ENCODE measurements at places on chromosomes 16 and 17.

GRCh38 chr16:72110662-72111615 is 17.3 kb downstream of the DHX38 start:
- no peak for DNase-seq

DNA sequence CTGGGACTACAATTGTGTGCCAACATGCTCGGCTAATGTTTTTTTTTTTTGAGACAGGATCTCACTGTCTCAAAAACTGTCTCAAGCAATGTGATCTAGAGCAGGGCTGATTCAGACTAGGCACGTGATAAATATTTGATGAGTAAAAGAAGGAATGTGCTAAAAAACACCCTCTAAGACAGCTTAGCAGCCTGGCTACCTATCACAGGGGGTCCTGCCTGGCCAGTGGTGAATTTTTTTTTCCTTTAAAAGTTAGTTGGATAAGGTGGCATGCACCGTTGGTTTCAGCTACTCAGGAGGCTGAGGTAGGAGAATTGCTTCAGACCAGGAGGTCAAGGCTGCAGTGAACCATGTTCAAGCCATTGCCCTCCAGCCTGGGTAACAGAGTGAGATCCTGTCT is 14.8 kb upstream of the GPATCH8 start:
- DNase-seq, result no peak

GRCh38 chr17:48293319-48294019 is 136.5 kb downstream of the SKAP1 start:
- DNase-seq, result no peak

GRCh38 chr17:17419631-17420030 is 57.2 kb upstream of the MED9 start:
- DNase-seq, result no peak

- no peak for DNase-seq
These were observed 90.6 kb upstream of the CDH5 start for GRCh38 chr16:66275775-66276428.

DNA sequence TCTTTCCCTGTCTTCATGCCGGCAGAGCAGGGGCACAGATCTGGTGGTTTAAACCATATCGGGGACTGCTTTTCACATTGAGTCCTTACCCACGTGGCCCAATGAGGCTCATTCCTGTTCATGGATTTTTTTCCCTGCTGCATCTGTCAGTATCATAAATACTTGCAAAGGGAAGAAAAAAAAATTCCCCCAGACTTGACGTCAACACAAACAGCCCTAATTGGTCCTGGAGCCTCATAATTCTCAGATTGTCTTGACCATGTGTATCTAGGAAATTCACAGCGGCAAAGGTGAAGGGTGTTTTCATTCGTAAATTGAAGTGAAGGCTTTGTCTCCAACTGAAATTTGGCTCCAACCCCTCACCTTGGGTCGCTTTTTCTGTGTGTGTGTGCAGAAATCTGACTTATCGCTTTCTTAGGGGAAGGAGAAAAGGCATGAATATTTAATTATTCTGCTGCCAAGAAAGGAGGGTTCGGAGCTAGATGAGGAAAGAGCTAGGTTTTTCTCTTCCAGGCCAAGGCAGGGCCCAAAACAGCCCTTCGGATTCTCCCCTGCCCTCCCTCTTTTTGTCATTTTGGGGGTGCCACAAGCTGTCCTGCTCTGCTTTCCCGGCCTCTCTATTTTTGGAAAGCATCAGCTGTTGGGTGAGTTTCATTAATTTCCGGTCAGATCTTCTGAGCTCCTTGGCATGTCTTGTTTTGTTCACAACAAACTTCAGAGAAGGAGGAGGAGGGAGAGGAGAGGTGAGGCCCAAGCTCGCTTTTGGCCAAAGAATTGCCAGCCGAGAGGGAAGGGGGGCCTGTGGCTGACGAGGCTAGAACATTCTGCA is 17.8 kb upstream of the CIBAR2 start:
- no peak for DNase-seq

- no peak for DNase-seq
These were observed 143.3 kb downstream of the PARN start for GRCh38 chr16:14486520-14487303.

DNA sequence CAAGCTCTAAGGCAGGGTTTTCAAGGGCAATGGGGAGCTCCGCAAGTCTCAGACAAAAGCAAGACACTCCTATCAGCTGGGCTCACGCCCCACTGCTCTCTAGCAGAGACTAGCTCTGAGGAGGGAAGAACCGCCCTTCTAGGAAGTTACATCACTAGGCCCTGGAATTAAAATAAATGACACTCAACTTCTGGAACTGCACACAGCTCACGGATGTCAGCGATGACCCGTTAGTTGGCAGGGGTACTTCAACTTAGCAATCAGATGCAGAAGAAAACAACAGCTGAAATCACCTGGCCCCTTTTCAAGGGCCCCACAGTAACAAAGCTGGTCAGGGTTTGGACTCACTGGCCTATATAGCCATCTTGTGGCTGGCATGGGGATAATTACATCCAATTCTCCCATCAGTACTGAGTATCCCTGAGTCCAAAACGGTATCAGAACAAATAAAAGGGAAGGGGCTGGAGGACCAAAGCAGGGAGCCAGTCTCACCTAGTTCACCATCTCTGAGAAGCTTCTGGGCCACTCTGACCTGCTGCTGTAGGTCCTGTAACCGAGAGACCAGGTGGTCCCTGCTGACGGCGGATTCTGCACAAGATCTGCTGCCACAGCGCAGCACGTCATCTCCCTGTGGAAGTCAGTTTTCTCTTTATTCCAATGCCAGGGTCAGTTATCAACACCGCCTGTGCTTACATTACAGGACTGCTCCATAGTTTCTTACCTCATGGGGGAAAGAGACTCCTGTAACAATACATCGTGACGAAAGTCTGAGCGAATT is 22.2 kb downstream of the SERPINF1 start:
- DNase-seq, result no peak

GRCh38 chr16:84495506-84495905 is 9.0 kb downstream of the MEAK7 start:
- no peak for DNase-seq

DNA sequence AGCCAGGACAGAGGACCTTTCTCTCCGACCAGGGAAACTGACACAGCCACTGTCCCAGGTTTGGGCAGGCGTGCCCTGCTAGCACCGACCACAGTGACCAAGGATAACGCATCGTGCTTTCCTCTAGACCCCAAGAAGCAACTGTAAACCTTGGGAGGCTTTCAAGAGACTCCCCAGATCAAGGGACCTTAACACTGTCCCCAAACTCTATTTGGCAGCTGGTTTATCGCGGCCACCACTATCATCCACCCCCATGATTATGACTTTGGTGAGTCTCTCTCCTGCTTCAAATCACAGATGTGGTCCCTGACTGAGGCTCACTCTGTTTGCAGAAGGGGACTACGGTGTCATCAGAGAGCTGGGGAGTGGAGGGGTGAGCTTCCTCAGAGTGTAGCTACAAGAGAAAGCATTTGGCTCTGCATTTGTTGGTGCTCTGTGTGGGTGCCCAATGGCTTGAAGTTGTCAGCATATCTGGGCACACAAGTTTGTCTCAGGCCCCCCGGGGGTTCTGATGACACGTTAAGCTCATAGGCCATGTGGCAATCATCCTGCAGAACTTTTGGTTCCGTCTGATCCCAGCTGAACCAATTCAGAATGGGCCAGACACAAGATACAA is 408.0 kb downstream of the SLC39A11 start:
- DNase-seq, result no peak

DNA sequence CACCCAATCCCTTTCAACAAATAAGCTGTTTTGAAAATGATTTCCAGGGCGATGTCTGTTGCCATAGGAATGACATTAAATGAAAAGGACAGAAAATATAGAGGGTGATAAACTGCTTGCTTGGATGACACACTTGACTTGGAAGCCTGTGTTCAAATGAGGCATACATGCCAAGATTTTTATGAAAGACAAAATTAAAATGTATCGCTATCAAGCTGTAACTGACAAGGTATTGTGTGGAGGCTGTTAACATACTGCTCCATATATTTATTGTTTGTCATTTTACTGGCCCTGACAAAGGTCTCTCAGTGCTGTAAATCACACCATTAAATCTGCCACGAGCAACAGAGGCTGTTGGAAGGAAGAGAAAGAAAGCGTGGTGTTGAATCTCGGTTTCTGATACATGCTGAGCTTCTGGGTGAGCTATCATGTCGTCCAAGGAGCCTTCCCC is 456.2 kb upstream of the SALL1 start:
- no peak for DNase-seq

DNA sequence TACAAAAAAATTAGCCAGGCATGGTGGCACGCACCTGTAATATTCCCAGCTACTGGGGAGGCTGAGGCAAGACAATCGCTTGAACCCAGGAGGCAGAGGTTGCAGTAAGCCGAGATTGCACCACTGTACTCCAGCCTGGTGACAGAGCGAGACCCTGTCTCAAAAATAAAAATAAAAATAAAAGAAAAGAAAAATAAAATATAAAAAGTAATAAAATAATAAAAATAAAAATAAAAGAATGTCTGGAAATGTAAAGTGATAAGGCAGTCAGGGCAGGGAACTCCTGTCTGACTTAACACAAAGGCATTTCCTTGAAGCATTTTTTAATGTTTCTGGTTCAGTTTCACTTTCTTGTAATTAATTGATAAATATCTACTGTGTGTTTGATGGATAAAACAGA is 34.7 kb upstream of the DNAJA2 start:
- no peak for DNase-seq

- no peak for DNase-seq
These were observed 5.2 kb upstream of the AATF start for GRCh38 chr17:36943250-36944191.

DNA sequence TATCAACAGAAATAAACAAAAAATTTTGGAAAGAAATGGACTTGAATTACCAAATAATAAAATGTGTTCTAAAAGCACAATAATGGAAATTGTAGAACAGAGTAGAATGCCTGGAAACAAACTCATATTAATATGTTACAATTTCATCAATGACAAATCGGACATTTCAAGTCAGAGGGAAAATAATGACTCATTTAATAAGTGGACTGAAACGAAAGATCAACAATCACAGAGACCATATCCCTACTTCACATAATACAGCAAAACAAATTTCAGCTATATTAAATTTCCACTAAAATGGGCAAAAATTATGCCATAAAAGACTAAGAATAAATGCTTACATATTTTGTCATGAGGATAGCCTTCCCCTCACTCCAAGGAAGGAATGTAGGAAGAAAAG is 25.7 kb downstream of the CDYL2 start:
- DNase-seq, result no peak

DNA sequence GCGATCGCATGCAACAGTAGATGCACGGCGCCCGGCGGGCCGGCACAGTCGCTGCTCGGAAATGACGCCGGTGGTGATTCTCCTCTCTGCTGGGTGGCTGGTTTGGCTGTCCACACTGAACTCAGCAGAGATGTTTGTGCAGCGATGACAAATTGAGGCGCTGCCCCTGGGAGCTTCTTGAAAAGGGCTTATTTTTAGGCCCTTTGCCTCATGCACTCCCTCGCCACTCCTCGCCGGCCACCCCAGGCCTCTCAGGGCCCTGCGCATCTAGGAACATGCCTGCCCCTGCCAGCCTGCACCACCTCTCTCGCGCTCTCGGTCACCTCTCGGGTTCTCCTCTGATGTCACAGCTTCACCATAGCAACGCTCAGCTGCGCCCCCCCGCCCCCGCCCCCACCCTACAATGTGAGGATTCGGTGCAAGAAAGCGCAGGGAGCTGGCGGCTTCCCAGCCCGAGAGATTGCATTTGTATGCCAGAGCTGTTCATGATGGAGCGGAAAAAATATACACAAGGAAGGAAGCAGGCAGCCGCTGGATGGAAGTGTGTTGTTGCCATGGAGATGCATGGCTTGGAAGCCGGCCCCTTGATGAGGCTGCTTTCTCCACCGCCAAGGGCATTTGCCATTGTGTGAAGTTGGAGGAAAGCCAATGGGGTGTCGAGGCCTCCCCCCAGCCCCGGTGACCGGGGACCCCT is 81.3 kb upstream of the PLCG2 start:
- DNase-seq, result no peak

DNA sequence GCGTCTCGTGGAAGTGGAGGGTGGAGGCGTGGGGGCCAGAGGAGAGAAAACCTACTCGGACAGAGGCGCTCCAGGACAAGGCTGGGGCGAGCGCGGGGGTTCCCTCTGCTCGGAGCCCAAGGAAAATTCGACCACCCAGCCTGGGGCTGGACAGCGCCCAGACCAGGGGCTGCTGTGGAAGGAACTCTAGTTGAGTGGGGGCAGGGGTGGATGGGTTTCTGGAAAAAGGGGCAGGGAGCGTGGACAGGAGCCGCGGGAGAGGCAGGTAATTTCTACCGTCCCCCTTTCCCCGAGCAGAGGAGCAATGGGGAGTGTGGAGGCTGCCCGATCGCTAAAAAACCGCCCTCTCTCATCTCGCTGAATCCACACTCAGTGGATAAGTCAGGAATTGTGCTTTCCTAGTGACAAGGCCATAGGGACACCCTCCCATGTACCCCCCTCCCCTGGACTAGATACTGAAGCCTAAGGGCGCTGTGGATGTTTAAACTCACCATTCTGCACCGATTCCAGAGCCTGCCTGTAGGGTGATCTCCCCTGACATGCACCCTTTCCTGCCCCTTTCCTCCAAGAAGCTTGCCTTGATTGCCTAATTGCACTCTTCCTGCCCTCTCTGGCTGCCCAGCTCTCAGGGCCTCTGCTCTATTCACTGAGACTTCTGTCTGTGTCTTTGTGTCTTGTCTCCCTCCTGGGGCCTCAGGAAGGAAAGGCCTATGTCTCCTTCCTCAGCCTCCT is 90.7 kb upstream of the TMEM97 start:
- no peak for DNase-seq

DNA sequence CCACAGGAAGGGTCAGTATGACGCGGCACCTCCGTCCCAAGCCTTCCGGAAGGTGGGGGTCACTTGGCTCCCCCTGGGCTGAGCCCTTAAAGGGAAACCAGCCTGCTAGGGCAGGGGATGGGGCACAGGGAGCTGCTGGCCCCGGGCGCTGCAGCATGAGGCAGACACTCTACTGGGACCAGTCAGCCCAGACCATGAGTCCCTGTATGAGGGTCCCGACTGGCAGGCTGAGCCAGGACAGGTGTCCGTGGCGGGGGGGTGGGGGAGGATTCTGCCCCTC is 43.4 kb upstream of the ZC3H18 start:
- no peak for DNase-seq

- DNase-seq, result no peak
These were observed 941.0 kb downstream of the KCNJ2 start for GRCh38 chr17:71110326-71110725.

GRCh38 chr17:77829843-77830799 is 128.4 kb upstream of the TNRC6C start:
- DNase-seq, result no peak

- no peak for DNase-seq
These were observed 1.5 kb downstream of the TAOK2 start for GRCh38 chr16:29975134-29975538.

DNA sequence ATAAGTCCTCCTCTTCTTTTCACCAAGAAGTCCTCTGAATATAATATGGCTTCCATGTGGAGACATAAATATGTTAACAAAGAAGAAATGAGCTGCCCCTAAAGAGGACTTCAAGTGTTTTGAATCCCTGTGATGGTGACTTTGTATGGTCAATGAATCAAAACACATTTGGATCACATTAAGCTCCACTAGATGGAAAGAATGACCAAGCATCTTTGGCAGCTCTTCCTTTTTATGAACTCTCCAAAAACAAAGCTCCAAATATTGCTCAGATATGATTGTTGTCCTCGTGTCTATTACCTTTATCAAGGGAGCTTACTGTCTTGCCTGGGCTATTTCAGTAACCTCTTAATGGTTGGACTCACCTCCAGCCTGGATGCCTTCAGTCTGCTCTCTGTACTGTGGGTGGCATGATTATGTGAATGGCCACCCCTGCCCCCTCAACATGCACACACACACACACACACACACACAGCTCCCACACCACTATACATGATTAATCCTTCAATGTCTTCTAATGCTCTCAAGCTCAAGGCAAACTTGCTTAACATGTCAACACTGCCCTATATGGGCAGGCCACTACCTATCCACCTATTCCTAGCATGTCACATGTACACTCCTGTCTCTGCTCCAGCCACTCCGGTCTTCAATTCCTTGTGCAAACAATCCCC is 346.6 kb upstream of the SALL1 start:
- no peak for DNase-seq
